ENCODE measurements at places on chromosomes 3 and 15. TPM values are rescaled to one million over a fixed set of nuclear protein-coding genes. Genes with fewer than 3 reads are reported as not detected.

- H3K4me3 ChIP-seq: no peak overlapping the region
- peaks cover 8% of the 10 kb centered on the region for H3K4me1 ChIP-seq
- no peak for DNase-seq
Observed at GRCh38 chr3:194906970-194907629, 221.4 kb downstream of the FAM43A start.

DNA sequence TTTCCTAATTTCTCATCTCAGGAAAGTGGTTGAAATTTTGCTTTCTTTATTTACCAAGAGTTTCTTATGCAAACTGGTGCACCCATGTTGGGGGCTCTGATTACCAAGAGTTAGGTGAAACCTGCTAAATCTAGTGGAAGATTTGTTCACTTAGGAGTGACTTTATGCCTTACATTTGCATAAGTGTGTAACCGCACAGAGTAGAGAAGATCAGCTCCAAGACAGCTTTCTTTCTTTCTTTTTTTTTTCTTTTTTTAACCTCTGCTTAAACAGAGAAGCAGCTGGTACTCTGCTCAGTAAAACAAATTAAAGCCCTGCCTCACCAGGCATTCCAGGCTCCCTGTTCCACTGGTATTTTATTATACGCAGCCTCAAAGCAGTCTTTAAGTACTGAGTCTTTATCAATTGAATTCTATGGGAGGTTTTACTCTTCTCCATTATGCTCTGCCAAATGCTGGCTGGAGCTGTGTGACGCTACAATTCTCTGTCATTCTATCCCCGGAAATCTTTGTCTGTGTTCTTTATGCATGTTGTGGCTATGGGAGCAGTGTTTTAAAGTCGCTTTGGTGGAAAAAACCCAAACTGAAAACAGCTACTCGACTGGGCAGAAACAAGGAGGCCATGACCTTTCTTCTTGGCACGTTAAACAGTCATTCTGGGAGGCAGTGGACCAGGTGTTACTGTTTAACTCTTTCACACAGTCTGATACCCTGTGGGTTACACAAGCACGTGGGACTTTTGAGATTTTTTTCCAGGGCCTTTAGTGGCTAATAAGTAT is 55.2 kb upstream of the GBE1 start:
- H3K27me3 ChIP-seq: peaks cover 1% of the 10 kb centered on the region
- no peak overlapping the region for H3K4me3 ChIP-seq
- no peaks in the 10 kb centered on the region for H3K36me3 ChIP-seq
- DNase-seq: no peak
- no peak overlapping the region for H3K27ac ChIP-seq
- H3K4me1 ChIP-seq: no peaks in the 10 kb centered on the region

GRCh38 chr3:157841029-157841428 is 265.2 kb downstream of the SHOX2 start:
- H3K4me1 ChIP-seq: no peaks in the 10 kb centered on the region
- no peak for DNase-seq
- no peak overlapping the region for H3K4me3 ChIP-seq
- H3K27me3 ChIP-seq: no peaks in the 10 kb centered on the region
- no peaks in the 10 kb centered on the region for H3K36me3 ChIP-seq

- H3K4me1 ChIP-seq: no peaks in the 10 kb centered on the region
- H3K27ac ChIP-seq: no peak overlapping the region
- no peak for DNase-seq
- H3K36me3 ChIP-seq: no peaks in the 10 kb centered on the region
Observed at GRCh38 chr3:187207624-187208023, 10.3 kb downstream of the RTP1 start.

DNA sequence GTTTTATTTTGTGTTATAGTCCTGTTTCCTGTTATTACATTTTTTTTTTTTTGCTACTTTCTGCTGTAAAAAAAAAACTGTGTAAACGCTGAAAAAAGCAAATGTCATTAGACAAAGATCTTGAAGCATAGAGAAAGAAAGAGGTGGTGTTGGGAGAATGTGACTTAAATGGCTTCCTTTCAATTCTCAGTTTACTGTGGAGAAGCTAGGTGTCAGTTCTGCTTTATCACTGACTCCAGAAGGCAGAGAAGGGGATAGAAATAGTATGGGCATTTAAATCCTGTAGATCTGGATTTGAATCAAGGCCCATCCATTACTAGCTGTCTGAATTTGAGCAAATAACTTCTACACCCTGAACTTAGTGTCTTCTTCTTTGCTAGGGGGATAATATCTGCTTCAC is 23.0 kb downstream of the PPM1L start:
- no peaks in the 10 kb centered on the region for H3K36me3 ChIP-seq
- H3K4me1 ChIP-seq: peaks cover 4% of the 10 kb centered on the region
- no peaks in the 10 kb centered on the region for H3K27me3 ChIP-seq
- DNase-seq: no peak

GRCh38 chr3:97981886-97982285 is 9.7 kb upstream of the RIOX2 start:
- peak; percentile 26 for DNase-seq
- no peak overlapping the region for H3K4me3 ChIP-seq
- peak overlapping the region; percentile 44 for H3K27ac ChIP-seq
- peaks cover 39% of the 10 kb centered on the region for H3K4me1 ChIP-seq

- H3K36me3 ChIP-seq: no peaks in the 10 kb centered on the region
- H3K4me1 ChIP-seq: no peaks in the 10 kb centered on the region
- DNase-seq: peak; percentile 10
- peaks cover 10% of the 10 kb centered on the region for H3K27me3 ChIP-seq
Observed at GRCh38 chr15:78201281-78202190, 32.8 kb downstream of the ACSBG1 start.

GRCh38 chr3:115498421-115498820 is 124.9 kb upstream of the GAP43 start:
- H3K4me3 ChIP-seq: no peak overlapping the region
- H3K27ac ChIP-seq: no peak overlapping the region
- no peaks in the 10 kb centered on the region for H3K4me1 ChIP-seq

DNA sequence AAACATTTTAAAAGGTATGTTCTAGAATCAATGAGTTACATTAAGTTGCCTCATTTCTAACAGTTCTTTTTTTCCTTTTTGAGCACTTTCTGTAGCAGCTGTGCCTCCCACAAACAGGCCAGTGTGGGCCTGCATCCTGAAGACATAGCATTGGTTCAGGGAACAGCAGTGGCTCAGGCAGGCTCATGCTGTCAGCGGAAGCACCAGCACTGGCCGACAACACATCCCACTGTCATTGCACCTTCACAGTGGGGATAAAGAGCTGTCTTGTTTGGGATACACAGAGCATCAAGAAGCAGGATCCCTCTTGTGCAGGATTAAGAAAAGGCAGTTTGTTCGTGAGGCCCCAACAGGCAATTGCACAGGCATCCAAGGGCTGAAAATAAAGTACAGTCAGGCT is 123.3 kb downstream of the MOBP start:
- H3K27ac ChIP-seq: no peak overlapping the region
- DNase-seq: no peak
- no peaks in the 10 kb centered on the region for H3K4me1 ChIP-seq

GRCh38 chr15:81274931-81275707 is 48.8 kb downstream of the STARD5 start:
- H3K36me3 ChIP-seq: peaks cover 9% of the 10 kb centered on the region
- peak overlapping the region; percentile 6 for H3K27ac ChIP-seq
- no peaks in the 10 kb centered on the region for H3K27me3 ChIP-seq
- H3K4me1 ChIP-seq: peaks cover 20% of the 10 kb centered on the region
- H3K4me3 ChIP-seq: no peak overlapping the region

- H3K27ac ChIP-seq: no peak overlapping the region
- peaks cover 24% of the 10 kb centered on the region for H3K27me3 ChIP-seq
- DNase-seq: peak; percentile 5
- H3K4me1 ChIP-seq: no peaks in the 10 kb centered on the region
Observed at GRCh38 chr3:45781841-45782240, 14.5 kb downstream of the SLC6A20 start.

- DNase-seq: no peak
- H3K4me1 ChIP-seq: peaks cover 9% of the 10 kb centered on the region
- H3K4me3 ChIP-seq: no peak overlapping the region
Observed at GRCh38 chr3:9917820-9918219, 922 bp downstream of the IL17RC start.

Gene MOBP
- not detected for total RNA-seq

Gene ACKR2
- total RNA-seq: 2.3 TPM

Gene TGM5
- total RNA-seq: 0.20 TPM

Gene SATB1
- total RNA-seq: 263 TPM

Gene IL16
- total RNA-seq: 200 TPM

Gene CX3CR1
- 6.2 TPM for total RNA-seq

Gene MESP2
- not detected for total RNA-seq
